NCI-H2081 treated with DMSO at 0.1 percent for 48 hours (cell line): ENCODE measurements at places on chromosomes 1 and 21.

DNA sequence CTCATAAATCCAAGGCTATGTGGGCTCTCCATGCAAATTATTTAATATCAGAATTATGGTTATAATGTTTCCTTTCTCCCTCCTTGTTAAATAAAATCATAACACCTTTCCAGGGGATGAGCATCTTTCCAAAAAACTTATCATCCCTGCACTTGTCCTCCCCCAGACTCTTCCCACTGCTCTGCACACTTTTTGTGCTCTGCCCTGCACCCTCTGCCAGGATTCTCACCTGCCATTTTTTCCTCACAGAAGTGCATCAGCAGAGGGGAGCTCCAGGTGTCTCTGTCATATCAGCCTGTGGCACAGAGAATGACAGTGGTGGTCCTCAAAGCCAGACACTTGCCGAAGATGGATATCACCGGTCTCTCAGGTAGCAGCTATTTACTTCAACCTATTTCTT, 20.9 kb downstream of the SYT11 start:
- no peak for DNase-seq

DNA sequence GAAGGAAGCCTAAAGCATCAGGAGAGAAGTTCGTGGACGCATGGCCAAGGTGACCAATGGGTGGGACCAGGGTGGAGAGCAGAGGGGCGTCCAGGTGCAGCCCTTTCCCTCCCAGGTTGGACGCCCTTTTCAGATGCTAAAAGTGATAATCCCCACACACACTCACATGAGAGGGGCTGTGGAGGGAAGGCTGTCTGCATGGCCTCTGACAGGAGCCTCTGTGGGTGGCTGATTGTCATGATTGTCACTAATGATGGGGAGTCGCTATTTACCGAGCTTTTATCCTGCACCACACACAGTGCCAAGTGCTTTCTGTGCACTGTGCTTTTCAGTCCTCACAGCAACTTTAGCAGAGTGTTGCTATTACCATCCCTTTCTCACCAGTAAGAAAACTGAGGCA, 27.1 kb upstream of the C1QA start:
- DNase-seq: peak; percentile 53

- no peak for DNase-seq
Measured at GRCh38 chr1:207949571-207950195, 38.8 kb upstream of the CD34 start.

DNA sequence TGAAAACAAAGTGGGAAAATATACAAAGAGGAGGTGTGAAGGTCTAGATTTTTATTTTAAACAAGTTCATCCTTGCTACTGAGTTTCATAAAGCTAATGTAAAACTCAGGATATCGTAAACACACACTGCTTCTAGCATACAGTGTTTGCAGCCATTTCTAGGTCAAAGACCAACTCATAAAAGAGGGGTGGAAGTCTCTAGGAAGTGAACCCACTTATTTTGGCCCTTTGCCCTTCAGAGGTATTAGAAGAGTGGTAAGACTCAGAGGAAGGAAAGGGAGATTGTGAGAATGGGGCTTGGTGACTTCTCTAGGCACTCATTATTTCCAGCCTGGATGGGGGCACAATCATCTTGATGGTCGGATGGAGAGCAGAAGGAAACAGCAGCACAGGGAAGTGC, 91.2 kb downstream of the TNFSF18 start:
- no peak for DNase-seq

DNA sequence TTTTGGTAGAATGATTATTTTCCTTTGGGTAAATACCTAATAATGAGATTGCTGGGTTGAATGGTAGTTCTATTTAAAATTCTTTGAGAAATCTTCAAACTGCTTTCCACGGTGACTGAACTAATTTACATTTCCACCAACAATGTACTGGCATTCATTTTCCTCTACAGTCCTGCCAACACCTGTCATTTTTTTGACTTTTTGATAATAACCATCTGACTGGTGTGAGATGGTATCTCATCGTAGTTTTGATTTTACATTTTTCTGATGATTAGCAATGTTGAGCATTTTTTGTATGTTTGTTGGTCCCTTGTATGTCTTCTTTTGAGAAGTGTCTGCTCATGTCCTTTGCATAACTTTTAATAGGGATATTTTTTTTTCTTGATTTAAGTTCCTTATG, 23.5 kb downstream of the KCNK2 start:
- DNase-seq: no peak

DNA sequence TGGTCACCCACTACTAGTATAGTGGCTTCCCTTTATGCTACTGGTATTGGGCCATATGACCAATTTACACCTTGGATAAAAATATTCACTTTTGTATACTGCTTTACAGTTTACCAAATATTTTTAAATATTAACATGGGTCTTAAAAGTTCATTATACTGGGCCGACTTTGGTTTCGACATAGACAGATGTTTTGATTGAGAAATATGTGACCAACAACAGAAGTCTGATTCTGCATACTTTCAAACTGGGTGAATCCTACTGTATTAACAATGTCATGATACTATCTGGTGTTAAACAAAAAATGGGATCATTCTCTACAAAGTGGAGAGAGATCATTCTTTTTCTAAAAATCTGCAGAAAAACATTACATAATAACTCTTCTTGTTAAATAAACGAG, 134.8 kb downstream of the AKT3 start:
- no peak for DNase-seq

DNA sequence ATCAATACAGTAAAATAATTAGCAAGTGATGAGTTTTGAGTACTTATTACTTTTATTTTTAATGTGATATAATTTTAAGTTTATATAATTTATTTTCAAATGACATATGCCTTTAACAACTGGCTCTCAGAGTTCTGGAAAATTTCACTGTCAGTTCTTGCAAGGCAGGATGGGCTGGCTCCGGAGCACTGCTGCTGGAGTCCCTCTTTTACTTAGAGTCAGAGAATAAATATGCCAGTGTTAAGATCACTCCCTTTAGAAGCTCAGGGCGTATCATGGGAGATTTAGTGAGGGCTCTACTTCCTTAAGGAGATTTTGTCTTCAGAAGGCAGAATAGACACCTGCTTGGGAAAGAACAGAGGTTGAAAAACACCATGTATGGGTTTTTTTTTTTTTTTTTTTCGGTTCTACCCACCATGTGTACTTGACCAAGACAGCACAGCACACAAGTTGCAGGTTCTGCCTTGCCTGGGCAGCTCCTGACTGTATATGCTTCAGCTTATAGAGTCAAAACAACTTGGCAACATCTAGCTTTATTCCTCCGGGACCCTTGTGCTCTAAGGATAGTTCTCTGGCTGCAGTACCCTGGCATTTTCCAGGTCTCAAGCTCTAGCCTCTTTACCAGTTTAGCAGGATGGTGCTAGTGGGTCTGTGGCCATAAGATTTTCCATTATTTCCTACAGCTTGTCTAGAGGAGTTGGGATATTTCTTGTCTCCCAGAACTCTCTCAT, 29.7 kb upstream of the FMOD start:
- no peak for DNase-seq

- no peak for DNase-seq
Measured at GRCh38 chr1:202688401-202688800, 21.9 kb downstream of the SYT2 start.

DNA sequence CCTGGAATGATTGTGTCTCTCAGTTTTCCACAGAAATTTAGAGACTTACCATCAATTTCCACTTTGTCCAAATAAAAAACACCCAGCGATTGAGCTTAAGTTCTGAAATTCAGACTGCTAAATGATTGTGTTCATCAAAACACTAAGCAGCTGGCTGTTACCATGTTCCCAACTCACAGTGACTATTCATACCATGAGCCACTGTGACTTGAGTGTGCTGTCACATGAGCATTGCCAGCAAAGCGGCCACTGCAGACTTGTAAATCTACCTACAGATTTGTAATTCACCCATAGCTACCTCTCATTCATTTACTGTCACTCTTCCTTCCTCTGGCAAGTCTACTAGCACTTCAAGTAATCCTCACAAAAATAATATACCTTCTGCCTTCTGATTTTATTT, 17.2 kb upstream of the PRKAB2 start:
- no peak for DNase-seq
